ENCODE measurements at places on chromosomes 13 and 19.

- no peak for DNase-seq
Observed at GRCh38 chr19:50559636-50560035, 8.6 kb downstream of the LRRC4B start.

DNA sequence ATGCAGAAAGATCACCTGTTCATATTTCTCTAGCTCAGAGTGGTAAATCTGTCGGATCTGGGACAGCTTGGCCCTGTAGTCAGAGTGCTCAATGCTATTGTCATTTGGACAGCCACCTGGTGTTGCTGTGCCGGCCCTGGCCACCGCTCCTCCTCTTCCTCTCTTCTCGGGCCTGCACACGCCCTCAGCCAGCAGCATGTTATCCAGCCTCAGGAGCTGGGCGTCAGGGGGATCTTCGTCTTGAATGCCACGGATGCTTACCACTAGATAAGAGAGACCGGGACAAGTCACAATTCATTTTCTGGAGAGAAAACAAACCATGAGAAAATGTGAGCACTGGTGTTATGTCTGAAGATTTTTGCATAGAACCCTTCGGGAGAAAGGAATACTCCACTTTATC lies 32.5 kb downstream of the CILP2 start:
- DNase-seq: no peak

- DNase-seq: no peak
Observed at GRCh38 chr13:42832341-42833096, 51.1 kb downstream of the FAM216B start.

GRCh38 chr19:7552781-7553180 lies 17.3 kb downstream of the PNPLA6 start:
- DNase-seq: no peak

- no peak for DNase-seq
Observed at GRCh38 chr13:41974262-41974900, 13.5 kb upstream of the VWA8 start.

DNA sequence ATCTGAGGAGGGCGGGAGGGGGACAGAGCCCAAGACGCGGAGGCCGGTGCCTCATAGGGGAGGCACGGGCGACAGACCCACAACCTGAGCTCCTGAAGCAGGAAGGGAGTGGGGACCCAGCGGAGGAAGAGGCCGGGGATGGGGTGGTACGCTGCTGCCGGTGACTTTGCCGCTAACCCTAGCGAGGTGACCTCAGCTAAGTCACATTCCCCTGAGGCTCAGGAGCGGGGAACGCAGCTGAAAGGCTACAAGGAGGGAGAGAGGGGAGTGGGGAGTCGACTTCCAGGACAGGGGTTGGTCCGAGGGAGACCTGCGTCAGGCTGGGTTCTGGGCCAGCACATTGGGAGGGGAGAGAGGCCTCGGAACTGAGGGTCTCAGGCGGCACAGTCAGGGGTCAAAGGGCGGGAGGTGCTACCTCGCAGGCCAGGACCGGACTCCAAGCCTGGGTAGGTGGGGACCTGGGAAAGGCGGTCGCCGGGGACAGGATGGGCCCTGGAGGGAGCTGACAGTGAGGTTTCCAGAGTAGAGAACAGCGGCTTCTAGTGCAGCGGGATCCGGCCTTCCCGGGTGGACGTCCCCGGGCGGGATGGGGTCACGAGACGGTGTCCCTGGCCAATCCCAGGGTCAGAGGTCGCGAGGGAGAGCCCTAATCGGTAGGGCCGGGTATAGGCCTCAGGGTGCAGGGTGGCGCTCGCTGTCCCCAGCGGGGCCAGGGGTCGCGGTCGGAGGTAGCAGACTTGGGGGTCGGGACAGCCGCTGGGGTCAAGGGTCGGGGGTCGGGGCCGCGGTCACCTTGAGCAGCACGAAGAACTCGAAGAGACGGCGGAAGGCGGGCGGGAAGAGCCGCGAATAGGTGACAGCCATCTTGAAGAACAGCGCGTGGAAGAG lies 699 bp downstream of the TMEM259 start:
- no peak for DNase-seq

DNA sequence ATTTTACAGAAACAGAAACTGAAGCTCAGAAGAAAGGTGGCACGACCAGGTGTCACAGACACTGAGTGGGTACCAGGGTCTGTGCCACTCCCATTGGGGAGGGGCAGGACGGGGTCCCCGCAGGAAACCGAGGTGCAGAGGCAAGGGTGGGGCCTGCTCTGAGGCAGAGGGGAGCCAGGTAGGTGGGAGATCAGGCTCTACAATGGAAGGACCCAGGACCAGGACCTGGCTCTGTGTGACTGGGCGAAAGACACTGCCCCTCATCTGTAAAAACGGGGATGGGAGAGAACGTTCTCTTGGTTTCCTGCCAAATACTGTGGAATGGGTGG lies 2.8 kb downstream of the PTGIR start:
- no peak for DNase-seq

DNA sequence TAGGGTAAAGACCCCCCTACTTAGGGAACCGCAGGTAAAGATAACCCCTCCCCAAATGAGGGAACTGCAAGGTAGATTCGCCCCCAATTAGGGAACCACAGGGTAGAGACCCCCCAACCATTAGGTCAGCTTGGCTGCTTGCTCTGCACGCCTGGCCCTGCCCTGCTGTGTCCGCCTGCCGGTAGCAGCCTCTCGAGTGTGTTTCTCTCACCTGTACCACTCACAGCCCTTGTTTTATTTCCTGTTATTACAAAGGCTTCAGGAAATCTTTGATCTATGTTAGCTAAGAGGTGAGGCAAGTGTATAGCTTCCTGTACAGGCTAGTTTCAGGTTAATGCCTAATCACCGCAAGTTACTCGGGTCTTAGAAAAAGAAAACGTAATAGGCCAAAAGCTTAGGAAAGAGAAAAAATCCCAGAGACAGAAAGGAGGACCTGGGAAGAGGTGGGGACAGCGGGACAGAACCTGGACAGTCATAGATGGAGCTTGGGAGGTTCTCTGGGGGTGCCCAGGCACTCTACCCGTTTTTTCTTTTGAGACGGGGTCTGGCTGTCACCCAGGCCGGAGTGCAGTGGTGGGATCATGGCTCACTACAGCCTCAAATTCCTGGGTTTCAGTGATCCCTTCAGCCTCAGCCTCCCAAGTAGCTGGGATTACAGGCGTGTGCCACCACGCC lies 23.1 kb upstream of the EIF3G start:
- no peak for DNase-seq

- no peak for DNase-seq
Observed at GRCh38 chr13:43388282-43389034, 365.1 kb downstream of the DNAJC15 start.

DNA sequence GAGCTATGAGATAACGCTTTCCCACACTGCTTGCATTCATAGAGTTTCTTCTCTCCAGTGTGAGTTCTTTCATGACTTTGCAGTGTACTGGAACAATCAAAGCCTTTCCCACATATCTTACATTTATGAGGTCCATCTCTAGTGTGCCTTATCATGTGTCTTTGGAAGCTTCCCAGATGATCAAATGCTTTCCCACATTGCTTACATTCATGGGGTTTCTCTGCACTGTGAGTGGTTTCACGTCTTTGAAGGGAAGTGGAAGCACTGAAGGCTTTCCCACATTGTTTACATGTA lies 14.9 kb upstream of the ZNF442 start:
- no peak for DNase-seq
